ENCODE measurements at places on chromosomes 1 and 21.

GRCh38 chr21:29245104-29245643 lies 53.5 kb upstream of the BACH1 start:
- no peak for DNase-seq

DNA sequence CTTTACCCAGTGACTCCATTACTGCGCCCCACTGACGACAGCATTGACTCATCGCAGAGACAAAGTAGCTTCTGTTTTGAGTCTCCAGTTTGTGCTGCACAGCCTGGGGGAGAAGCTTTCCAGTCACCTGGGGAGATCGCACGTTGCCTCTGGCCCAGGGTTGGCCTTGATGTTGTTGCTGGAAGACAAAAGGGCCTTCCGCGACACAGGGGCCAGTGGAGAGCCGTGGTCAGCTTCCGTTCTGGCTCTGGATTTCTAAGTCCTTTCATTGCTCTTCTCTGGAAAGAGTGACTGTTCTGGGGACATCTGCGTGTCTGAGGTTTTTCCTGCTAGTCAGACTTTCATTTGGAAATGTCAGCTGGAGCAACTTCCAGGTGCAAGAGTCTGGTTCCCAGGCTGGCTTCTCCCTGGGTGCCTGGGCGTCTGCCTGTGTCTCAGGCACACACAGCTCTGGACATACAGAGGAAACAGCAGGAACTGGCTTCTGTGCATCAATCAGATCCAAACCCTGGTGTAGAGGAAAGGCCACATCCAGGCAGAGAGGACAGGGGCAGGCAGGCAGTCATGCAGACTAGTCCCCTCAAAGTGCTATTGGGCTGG lies 257.0 kb downstream of the SIPA1L2 start:
- DNase-seq: no peak

- no peak for DNase-seq
Measured at GRCh38 chr21:45508607-45509565, 33.4 kb downstream of the SLC19A1 start.

- DNase-seq: no peak
Measured at GRCh38 chr1:82492159-82492558, 691.4 kb downstream of the ADGRL2 start.

GRCh38 chr1:56024155-56024554 lies 555.2 kb downstream of the PLPP3 start:
- no peak for DNase-seq
